ENCODE measurements at places on chromosomes 3 and 15.

DNA sequence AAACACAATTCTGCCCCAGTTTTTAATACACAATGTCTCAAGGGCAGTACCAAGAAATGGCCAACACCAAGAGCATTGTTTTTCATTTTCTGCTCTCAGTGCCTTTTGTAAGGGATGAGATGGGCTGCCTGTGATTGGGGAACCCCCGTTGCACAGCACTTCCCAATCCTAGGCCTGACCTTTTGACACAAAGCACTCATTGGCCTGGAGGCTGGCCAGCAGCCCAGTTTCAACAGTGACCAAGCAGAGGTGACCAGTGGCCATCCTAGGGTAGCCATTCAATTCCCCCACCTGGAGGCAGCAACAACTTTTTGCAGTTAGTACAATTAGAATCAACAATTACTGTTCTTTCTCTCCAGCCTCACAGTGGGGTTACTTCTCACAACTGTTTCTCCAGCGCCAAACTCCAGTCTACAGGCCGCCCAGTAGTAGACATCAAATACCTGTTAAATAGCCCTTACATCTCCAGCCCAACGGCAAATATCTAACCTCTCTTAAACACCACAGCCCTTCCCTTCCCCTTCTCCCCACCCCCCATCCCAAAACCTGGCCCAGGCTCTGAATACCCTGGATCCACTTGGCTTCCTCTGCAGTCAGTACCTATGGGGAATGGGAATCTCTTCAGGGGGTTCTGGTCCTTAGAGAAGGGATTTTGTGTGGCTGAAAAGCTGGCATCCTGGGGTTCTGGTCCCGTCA is 8.9 kb upstream of the LRRC2 start:
- DNase-seq = no peak

GRCh38 chr3:45259133-45259532 is 33.0 kb upstream of the TMEM158 start:
- DNase-seq = no peak

DNA sequence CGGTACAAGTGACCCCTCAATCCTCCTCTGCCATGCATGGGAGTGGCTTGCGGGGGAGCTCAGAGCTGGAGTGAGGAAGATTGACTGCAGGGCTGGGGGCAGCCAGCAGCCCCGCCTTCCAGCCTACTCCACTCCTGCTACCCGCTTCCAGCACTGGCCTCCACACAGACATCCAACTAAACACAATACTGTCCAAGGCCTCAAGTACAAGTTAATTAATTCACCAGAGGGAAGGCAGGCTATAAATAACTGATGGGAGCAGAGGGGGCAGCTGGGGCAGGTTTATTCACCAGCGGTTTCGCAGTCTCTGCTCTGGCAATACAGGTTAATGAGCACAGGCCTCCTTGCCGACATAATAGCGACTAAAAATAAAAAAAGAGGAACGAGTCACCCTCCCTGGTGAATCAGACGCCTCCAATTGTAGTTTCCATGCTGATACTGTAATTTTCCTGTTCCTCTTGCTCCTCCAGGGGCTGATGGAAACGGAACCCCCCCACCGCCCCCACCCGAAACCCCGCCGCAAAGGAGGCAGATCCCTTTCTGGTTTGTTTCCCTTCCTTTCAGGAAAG is 166.4 kb upstream of the TLE3 start:
- no peak for DNase-seq

DNA sequence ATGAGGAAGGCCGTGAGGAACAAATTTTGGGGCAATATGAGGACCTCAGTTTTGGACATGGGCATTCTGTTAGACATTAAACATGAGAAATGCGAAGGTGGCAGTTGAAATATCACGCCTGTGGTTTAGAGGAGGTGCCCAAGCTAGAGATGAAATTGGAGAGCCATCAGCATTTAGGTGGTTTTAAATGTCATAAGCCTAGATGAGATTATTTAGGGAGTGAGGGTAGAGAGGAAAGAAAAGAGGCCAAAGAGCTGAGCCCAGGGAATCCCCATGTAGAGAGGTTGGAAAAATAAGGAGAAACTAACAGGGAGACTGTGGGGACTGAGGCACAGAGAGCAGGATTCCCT is 14.9 kb downstream of the RTP1 start:
- DNase-seq = no peak

All from choroid plexus epithelial cell (primary cell).